ENCODE measurements at places on chromosomes 6 and 20.

GRCh38 chr6:70629929-70630328 is 37.8 kb upstream of the SMAP1 start:
- no peak for DNase-seq

GRCh38 chr6:3869284-3869631 is 20.1 kb downstream of the FAM50B start:
- DNase-seq: no peak

DNA sequence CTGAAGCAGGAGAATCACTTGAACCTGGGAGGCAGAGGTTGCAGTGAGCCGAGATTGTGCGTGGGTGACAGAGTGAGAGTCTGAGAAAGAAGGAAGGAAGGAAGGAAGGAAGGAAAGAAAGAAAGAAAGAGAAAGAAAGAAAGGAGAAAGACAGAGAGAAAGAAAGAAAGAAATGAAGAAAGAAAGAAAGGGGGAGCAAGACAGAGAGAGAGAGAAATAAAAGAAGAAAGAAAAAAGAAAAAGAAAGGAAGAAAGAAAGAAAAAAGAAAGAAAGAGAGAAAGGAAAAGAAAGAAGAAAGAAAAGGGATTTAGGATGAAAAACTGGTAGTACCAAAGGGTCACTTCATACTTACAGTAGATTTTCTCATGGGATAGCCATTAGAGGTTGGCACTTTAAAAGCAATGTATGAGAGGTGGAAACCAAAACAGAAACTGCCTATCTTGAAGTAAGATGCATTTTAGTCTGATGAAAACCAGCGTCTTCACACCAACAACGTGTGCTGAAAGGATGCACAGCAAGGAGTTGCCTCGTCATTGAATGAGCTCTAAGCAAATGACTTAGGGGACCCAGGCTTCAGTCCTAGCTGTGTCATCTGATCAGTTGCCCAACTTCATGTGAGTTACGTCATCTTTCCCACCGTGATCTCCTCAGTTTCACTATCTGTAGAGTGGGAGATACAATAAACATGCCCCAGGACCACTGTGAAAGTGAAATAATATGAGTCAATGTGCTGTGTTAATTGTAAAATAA is 133.9 kb upstream of the NEDD9 start:
- DNase-seq: peak; percentile 74

- peak; percentile 51 for DNase-seq
These were observed 289 bp downstream of the FOXP4 start for GRCh38 chr6:41546475-41546865.

- DNase-seq: no peak
These were observed 274.7 kb downstream of the TFAP2A start for GRCh38 chr6:10140136-10140535.

GRCh38 chr6:21587179-21587960 is 6.2 kb upstream of the SOX4 start:
- DNase-seq: peak; percentile 18

GRCh38 chr20:8129211-8129976 is 2.7 kb upstream of the PLCB1 start:
- no peak for DNase-seq

GRCh38 chr6:4010689-4011090 is 68.2 kb downstream of the FAM217A start:
- peak; percentile 37 for DNase-seq

GRCh38 chr20:8036771-8037170 is 17.2 kb upstream of the TMX4 start:
- DNase-seq: no peak

- no peak for DNase-seq
These were observed 22.0 kb downstream of the ZNF334 start for GRCh38 chr20:46491354-46491753.

DNA sequence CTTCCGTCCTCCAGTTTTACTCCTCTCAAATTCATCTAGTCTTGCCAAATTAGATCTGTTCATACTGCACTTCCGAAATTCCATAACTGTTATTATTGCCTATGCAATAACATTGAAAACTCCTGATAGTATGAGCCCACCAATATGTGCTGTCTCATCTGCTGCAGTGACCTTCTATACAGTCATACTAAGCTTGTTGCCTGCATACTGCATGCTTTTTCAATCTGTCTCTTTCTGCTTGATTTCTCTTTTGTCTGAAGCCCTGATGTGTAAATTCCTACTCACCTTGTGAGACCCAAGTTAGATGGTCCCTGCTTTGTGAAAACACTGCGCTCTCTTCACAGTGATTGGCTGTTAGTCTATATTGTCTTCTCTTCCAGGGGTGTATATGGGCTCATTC is 1.1 kb downstream of the TBP start:
- no peak for DNase-seq

- no peak for DNase-seq
These were observed 23.7 kb downstream of the MOCS3 start for GRCh38 chr20:50982363-50982762.

DNA sequence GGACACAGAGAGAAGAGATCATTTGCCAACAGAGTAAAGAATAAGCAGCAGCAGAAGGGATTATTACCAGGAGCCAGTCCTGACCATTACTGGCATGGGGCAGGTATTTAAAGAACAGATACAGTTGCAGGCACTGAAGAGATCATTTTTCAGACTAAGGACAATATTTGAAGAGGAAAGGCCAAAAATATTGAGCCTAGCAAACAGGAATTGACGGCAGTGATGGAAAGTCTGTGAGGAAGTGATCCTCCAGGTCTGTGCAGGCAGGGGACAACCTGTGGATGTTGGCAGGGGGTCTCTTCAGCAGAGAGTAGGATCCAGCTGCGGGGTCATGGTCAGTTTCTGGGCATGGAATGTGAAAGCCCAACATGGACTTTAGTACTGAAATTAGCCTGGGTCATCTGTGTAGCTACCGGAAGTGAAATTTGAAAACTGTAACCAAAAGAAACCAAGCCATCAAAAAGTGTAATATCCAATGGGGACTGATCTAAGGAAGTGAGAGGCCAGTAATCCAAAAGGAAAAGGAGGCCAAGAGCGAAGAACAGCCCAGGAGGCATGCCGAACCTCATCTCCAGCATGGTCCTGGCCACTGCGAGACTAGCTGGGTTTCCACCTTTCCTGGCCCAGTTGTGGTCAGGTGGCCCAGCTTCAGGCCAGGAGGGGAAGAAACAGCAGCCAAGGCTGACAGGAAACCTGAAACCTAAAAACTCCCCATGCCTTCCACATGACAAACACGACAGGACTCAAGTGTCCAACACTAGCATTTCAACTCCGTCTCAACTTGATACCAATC is 115.1 kb upstream of the TNFAIP3 start:
- DNase-seq: no peak

DNA sequence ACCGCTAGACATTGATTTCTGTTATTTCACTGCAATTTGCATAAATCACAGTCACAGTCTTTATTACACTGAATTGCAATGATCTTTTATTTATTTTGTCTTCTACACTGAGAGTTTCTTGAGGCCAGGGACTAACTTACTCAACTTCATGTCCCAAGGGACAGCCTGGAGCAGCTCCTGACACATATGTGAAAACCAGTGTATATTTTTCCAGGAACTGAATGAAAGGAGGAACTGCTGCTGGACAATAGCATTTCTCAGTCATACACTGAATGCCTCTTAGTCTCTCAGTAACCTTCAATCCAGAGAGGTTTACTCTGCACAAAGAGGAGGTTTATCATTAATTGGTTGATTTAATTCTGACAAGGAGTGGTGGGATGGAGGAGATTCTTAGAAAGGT is 5.9 kb downstream of the F13A1 start:
- DNase-seq: no peak

DNA sequence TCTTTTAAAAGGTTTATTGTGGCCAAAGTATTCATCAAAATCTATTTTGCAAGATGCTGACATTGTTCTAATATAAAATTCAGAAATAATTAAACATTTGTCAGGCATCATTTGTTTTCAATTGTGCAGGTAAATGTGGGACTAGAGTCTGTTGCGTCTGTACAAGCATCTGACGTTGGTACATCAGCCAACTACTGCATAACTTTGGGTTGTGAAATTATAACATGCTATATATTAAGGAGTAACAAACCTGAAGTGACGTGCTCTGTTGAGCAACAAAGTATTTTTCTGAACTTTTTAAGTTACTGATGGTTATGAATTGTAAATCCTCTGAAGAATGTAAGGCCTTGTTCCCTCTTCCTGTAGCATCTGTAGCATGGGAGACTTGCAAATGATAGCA is 66.0 kb downstream of the RNF182 start:
- no peak for DNase-seq

DNA sequence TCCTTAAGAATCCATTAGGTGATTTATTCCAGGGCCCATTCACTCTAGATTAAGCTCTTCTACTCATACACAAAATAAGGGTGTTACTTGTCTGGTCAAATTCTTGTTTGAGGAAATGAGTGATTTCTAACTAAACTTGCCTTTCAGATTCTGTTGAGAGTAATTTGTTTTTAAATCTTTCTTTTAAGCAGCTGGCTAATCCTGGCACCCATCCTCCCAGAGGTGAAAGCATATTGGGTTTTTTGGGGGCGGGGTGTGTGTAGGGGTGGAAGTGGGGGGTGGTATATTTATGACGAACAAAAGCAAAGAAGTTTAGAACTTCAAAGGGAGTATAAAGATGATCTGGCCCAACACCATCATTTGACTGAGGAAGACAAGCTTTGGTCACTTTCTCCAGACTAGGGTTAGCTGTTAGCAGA is 94.7 kb downstream of the RTN4IP1 start:
- no peak for DNase-seq

- DNase-seq: no peak
These were observed 120.1 kb upstream of the HDDC2 start for GRCh38 chr6:125421836-125422235.

- DNase-seq: no peak
These were observed 94.2 kb upstream of the FLRT3 start for GRCh38 chr20:14431568-14431967.

DNA sequence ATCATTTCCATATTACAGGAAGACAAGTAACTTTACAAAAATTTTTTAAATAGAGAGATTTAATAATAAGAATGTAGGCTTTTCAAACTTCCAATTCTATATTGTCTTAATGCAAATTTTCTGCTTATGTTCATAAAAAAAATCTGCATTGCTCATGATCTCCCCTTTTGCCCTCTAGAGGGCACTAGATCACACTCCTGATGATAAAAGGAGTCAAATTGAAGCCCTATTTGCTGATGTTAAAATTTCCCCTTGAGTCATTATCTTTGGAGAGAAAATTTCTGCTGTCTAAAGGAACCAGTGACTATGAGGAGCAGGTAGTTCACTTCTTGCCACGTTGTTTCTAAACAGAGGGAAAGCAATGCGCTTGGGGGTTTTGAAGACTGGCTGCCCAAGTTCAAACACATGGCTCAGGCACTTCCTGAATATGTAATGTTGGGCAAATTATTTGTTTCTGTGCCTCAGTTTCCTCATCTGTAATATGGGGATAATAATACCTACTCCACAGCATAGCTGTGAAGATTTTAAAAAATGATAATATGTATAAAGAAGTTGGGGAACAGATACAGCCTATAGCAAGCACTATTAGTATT is 874.2 kb downstream of the TFAP2A start:
- DNase-seq: peak; percentile 4

GRCh38 chr6:72826744-72827438 is 205.0 kb downstream of the KCNQ5 start:
- DNase-seq: no peak

DNA sequence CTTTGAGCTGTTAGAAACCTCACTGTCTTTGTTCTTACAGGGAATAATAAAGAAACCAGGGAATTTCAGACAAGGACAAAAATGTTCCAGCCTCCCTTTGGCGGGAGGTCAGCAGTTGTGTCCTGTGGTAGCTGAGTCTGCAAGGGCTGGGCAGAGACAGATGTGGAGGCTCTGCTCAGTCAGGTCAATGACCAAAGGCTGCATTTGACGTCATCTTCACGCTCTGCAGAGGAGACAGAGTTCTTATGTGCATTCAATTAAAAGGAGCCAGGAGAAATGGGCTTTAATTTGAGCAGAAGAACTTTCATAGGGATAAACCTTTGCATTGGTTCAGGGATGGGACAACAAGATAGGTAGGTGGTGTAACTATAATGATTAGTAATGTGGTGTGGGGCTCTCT is 45.1 kb upstream of the FOXA2 start:
- no peak for DNase-seq

GRCh38 chr6:42784717-42785498 is 3.1 kb downstream of the BICRAL start:
- peak; percentile 35 for DNase-seq

- DNase-seq: no peak
These were observed 83.1 kb upstream of the FOXQ1 start for GRCh38 chr6:1228754-1229191.

DNA sequence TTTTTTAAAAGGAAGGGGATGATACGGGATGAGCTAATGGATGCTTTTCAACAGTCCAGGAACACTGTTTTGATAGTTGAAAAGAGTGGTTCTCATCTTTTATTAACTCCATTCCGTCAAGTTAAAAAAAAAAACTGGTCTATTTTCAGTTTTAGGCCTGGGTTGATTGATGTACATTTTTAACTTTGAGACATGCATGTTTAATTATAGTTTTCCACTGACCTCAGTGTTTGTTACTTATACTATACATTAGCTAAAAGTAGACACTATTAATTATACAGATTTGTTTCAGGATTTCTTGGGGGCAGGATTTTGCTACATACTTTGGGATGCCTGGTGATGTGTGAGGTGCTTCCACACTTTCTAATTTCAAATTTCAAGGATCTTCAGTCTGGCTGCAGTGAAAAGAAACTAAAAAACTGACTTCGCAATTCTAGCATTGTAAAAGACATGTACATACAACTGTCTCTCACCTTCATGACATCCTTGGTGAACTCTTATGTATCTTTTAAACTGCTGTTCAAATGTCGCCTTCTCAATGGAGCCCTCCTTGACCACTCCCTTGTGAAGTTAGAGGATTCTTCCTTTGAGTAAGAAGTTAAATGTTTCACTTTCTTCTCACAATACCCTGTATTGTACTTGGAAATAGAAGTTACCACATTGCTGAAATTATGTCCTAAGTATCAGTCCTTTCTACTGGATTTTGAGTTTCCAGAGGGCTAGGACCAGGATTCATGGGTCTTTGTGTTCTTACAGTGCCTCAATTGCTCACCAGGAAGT is 101.7 kb downstream of the TSHZ2 start:
- no peak for DNase-seq

Measured in CD4-positive, alpha-beta T cell treated with Interleukin-10 for 1 hour (primary cell).